ENCODE measurements at places on chromosomes 7 and 10.

GRCh38 chr10:60239228-60239627 lies 150.4 kb downstream of the ANK3 start:
- no peak for DNase-seq

DNA sequence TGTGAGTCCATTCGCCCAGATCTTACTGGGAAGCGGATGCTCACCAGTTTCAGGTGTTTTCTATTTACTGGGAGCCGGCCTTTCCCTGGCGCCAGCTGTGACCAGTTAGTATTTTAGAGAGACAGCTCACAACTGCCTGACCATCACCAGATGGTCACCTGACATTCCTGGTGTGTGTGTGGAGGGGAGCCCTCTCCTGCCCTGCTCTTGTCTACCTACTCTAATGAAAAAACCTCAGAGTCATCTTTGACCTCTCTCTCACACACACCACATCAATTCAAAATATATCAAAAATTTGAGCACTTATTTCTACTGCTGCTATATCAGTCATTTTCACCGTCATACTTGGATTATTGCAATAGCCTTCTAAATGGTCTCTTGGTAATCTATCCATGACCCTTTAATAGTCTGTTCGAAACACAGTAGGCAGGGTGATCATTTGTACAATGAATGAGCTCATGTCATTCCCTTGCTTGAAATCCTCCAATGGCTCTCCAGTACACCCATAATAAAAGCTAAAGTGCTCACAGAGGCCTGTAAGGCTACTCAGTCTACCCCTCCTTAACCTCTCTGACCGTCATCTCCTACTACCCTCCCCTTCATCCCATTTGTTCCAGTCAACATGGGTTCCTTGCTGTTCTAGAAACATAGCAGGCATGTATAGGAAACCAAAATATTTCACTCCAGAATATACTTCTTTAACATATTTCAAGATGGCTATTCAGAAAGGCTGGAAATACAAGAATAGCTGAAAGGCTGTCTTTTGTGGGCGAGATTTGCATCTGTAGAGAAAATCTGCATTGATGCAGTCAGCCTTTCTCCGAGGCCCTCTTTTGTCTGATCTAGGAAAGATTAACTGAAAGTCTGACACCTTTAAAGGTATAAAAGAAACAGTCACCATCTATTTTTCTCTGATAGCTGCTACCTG lies 17.5 kb upstream of the NT5C3A start:
- DNase-seq, result no peak

GRCh38 chr7:5638994-5639393 lies 142.5 kb downstream of the RNF216 start:
- no peak for DNase-seq

DNA sequence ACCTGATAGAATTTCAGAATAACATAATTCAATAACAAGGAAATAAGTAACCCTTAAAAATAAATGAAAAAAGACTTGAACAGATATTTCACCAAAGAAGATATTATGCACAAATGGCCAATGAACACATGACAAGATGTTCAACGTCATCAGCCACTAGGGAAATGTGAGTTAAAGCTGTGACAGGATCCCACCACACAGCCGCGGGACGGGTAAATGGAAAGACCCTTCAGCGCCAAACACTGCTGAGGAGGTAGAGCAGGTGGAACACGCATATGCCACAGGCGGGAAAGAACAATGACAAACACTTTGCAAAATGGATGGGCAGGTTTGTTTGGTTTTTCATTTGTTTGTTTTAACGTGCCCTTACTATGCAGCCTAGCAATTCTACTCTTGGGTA lies 86.1 kb upstream of the RNF32 start:
- no peak for DNase-seq

- no peak for DNase-seq
Measured at GRCh38 chr10:34607894-34608293, 207.2 kb downstream of the PARD3 start.

DNA sequence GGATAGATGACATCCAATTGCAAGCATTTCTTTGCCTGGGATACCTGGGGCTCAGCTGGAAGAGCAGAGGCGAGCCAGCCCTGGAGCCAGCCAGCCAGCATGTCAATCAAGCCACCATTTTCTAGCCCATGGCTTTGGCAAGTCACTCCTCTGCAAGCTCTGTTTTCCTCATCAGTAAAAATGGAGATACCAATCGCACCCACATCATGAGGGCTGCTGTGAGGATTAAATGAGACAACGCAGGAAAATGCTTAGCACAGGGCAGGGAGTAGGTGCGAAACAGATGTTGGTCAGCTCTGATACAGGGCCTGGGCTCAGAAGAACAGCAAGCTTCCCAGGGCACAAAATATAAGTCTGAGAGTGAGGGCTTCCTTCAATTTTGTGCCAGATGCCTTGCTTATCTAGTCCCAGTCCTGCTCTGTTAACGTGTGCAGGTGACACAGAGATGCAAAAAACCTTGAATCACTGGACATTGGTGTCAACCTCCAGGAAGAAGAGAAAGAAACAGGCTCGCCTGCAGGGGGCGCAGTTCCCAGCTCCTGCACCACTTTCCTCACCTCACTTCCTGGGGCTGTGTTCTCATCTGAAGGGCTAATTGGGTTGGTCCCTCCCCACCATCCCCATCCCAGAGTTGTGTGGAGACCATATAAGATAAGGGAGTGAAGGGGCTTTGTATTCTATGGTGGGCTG lies 72.8 kb upstream of the CACUL1 start:
- no peak for DNase-seq

DNA sequence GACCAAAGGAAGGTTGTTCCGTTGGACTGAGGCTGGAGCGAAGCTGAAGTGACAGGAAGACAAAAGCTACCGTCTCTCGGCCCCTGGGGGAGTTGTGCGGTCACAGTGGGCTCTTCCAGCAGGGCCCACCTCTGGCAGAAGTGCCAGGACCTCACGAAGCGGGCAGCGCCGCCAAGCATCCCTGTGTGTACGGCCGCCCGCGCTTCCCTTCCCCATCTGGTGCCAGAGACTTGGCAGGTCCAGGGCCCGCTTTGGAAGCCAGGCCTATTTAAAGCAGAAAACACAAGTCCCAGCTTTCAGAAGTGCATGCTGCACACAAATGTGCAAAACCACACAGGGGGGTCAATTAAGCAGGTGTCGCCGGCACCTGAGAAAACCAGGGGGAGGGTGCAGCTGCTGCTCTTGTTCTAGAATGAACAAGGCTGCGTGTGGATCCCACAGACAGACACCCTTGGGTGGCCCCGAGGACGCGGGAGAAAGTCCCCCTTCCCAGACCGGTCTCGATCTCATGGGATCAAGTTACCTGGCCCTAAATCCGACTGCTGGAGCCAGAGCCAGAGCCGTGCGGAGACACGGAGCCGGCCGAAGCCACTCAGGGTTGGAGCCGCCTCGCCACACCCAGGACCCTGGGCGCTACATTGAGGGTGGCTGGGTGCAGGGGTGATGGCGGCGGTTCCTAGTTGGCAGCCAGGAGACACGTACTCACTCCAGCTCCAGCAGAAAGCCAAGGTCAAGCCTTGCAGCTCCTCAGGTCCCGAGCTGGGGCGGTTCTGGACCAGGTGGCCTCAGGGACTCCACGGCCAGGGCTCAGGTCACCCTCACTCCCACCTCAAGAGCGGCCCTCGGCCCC lies 51.8 kb upstream of the PPP2R2D start:
- no peak for DNase-seq

GRCh38 chr7:110507832-110508231 lies 583.1 kb upstream of the LRRN3 start:
- no peak for DNase-seq

Measured in astrocyte (in vitro differentiated cells and primary cell).